GM23338 (cell line): ENCODE measurements at places on chromosomes 16 and 17. TPM values are rescaled to one million over a fixed set of nuclear protein-coding genes. Genes with fewer than 3 reads are reported as not detected.

DNA sequence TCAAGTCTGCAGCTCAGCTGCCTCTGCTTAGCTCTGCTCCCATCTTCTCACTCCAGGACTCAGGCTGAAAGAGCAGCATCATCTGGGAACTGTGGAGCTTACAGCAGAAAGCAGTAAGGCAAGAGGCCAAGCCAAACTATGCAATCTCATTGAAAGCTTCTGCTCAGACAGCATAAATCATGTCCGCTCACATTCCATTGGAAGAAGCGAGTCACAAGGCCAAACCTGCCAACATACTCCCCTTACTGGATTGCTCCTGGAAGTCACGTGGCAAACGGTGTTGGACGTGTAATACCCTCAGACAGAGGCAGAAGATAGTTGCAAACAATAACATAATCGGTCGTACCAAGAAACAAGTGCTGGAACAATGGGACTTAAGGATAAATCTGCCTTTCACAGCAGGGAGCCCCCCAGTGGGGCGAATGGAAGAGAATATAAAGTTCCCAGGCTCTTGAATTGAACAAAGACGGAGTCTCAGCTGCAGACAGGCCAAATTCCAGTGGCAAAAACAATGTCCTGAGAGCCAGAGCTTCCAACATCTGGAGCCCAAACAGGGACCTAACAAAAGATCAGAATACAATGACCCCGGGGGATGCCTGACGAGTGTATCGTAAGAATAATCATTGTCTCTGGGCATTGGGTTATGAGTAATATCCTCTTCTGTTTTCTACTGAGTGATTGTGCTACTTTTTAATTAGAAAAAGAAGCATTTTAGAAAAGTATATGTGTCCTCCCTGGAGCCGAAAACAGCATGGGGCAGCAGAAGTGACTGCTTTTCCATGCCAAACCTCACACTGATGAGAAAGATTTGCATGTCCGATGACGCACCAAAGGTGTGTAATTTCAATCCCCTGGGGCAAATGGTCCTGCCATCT is 68.4 kb downstream of the CMC2 start:
- no peak overlapping the region for H3K27ac ChIP-seq
- peak; percentile 70 for DNase-seq
- H3K36me3 ChIP-seq = no peaks in the 10 kb centered on the region
- peaks cover 20% of the 10 kb centered on the region for H3K27me3 ChIP-seq
- H3K4me3 ChIP-seq = no peak overlapping the region

- H3K4me1 ChIP-seq = no peaks in the 10 kb centered on the region
- 0 out of 2 replicates have a peak overlapping the region, but pooled peaks have one; percentile 45 for H3K27ac ChIP-seq
- H3K4me3 ChIP-seq = no peak overlapping the region
- H3K36me3 ChIP-seq = peaks cover 15% of the 10 kb centered on the region
- DNase-seq = no peak
These were observed 16.8 kb downstream of the POLR3E start for GRCh38 chr16:22313876-22314470.

- no peak overlapping the region for H3K4me3 ChIP-seq
- H3K27ac ChIP-seq = no peak overlapping the region
- H3K27me3 ChIP-seq = no peaks in the 10 kb centered on the region
- H3K4me1 ChIP-seq = no peaks in the 10 kb centered on the region
- DNase-seq = no peak
These were observed 62.5 kb downstream of the WDR59 start for GRCh38 chr16:74922150-74923138.

GRCh38 chr16:25298165-25298872 is 40.7 kb upstream of the ZKSCAN2 start:
- H3K36me3 ChIP-seq = no peaks in the 10 kb centered on the region
- no peak overlapping the region for H3K27ac ChIP-seq
- no peak for DNase-seq
- no peak overlapping the region for H3K4me3 ChIP-seq
- no peaks in the 10 kb centered on the region for H3K27me3 ChIP-seq

GRCh38 chr17:79388556-79389295 is 222.1 kb downstream of the RBFOX3 start:
- H3K27me3 ChIP-seq = 0 out of 2 replicates have a peak, but pooled peaks cover 11% of the 10 kb centered on the region
- no peak overlapping the region for H3K27ac ChIP-seq
- H3K4me1 ChIP-seq = no peaks in the 10 kb centered on the region
- peak; percentile 87 for DNase-seq

- H3K27ac ChIP-seq = no peak overlapping the region
- no peaks in the 10 kb centered on the region for H3K27me3 ChIP-seq
These were observed 1.4 kb downstream of the BCKDK start for GRCh38 chr16:31109622-31110021.

- H3K27ac ChIP-seq = no peak overlapping the region
- H3K36me3 ChIP-seq = peaks cover 8% of the 10 kb centered on the region; the same call in 1 of the 2 replicates
- H3K4me1 ChIP-seq = peaks cover 3% of the 10 kb centered on the region; the same call in 1 of the 2 replicates
- no peak overlapping the region for H3K4me3 ChIP-seq
- H3K27me3 ChIP-seq = no peaks in the 10 kb centered on the region
These were observed 33.5 kb downstream of the GPATCH8 start for GRCh38 chr17:44469676-44470075.

DNA sequence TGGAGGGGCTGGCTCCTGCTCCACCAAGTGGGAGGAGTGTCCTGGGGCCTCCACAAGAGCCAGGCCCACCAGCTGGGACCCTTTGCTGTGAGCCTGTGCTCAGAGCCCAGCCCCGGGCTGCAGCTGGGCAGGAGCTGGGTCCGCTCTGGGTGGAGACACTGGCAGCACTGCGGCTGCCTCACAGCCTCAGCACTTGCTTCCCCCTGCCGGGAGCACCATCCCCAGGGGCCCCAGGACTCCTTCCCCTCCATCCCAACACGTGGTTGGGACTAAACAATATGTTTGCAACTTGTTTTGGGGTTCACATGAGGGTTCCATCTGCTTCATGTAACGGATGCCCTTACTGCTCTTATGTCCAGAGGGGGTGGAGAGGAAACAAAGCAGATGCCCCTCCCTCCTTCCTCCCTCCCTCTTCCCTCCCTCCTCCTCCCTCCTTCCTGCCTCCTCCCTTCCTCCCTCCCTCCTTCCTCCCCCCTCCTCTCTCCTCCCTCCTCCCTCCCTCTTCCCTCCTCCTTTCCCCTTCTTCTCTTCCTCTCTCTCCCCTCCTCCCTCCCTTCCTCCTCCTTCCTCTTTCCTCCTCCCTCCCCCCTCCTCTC is 16.3 kb upstream of the CBFA2T3 start:
- no peak for DNase-seq
- peaks cover 8% of the 10 kb centered on the region; the same call in 1 of the 2 replicates for H3K4me1 ChIP-seq
- no peaks in the 10 kb centered on the region for H3K36me3 ChIP-seq
- no peak overlapping the region for H3K27ac ChIP-seq
- H3K27me3 ChIP-seq = no peaks in the 10 kb centered on the region

The STX1B gene
- 7.2 and 9.5 TPM in 2 replicates for total RNA-seq

The LDHD gene
- total RNA-seq = 7.7 and 10.6 TPM in 2 replicates

GRCh38 chr17:55576996-55577586 is 65.8 kb upstream of the SMIM36 start:
- H3K4me1 ChIP-seq = peaks cover 7% of the 10 kb centered on the region; the same call in 1 of the 2 replicates
- no peak overlapping the region for H3K27ac ChIP-seq
- H3K4me3 ChIP-seq = no peak overlapping the region
- no peaks in the 10 kb centered on the region for H3K27me3 ChIP-seq
- DNase-seq = no peak

GRCh38 chr17:77686903-77687302 is 271.6 kb upstream of the TNRC6C start:
- H3K4me1 ChIP-seq = peaks cover 13% of the 10 kb centered on the region
- H3K36me3 ChIP-seq = no peaks in the 10 kb centered on the region
- no peaks in the 10 kb centered on the region for H3K27me3 ChIP-seq

DNA sequence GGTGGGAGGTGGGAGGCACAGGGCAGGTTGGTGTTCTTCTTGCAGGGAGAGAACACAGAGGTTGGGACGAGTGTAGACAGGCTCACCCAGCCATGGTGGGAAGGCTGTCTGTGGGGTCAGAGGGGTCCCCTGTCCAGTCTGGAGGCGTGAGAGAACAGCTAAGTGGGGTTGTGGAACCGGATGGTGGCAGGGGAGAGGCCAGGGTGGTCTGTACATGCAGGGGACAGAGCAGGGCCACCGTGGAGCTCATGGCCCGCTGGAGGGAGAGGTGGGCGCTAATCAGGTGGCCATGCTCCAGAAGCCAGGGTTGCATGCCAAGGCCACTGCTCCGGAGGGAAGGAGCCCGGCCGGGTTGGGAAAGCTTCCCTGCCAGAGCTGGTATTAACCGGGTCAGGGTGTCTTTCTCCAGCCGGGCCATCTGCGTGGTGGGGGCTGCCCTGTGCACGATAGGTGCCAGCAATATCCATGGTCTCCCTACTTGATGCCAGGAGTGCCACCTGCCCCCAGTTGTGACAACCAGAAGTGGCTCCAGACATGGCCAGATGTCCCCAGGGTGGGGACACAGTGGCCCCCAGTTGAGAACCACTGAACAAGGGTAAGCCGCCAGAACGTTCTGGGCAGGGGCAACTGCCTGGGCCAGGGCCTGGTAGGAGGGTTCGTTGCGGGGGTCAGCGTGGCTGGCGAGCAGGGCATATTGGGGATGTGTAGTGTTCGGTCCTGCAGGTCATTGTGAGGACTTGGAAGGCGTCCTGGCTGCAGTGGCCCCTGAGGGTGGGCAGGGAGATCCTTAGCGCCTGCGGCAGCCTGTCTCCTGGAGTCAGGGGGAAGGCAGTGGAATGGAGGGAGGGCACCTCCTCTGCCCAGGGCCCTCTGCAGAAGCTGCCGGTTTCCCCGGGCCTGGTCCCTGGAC is 5.1 kb downstream of the SNN start:
- H3K4me1 ChIP-seq = peaks cover 16% of the 10 kb centered on the region
- no peak for DNase-seq
- no peak overlapping the region for H3K4me3 ChIP-seq
- no peaks in the 10 kb centered on the region for H3K27me3 ChIP-seq
- H3K36me3 ChIP-seq = 0 out of 2 replicates have a peak, but pooled peaks cover 18% of the 10 kb centered on the region

GRCh38 chr16:57601801-57602478 is 26.5 kb upstream of the ADGRG1 start:
- 0 out of 2 replicates have a peak, but pooled peaks cover 4% of the 10 kb centered on the region for H3K4me1 ChIP-seq
- H3K27me3 ChIP-seq = no peaks in the 10 kb centered on the region
- H3K36me3 ChIP-seq = no peaks in the 10 kb centered on the region
- no peak overlapping the region for H3K4me3 ChIP-seq

GRCh38 chr17:39235555-39236449 is 10.1 kb upstream of the STAC2 start:
- H3K36me3 ChIP-seq = no peaks in the 10 kb centered on the region
- H3K27me3 ChIP-seq = no peaks in the 10 kb centered on the region
- peak; percentile 96 for DNase-seq
- no peak overlapping the region for H3K4me3 ChIP-seq

DNA sequence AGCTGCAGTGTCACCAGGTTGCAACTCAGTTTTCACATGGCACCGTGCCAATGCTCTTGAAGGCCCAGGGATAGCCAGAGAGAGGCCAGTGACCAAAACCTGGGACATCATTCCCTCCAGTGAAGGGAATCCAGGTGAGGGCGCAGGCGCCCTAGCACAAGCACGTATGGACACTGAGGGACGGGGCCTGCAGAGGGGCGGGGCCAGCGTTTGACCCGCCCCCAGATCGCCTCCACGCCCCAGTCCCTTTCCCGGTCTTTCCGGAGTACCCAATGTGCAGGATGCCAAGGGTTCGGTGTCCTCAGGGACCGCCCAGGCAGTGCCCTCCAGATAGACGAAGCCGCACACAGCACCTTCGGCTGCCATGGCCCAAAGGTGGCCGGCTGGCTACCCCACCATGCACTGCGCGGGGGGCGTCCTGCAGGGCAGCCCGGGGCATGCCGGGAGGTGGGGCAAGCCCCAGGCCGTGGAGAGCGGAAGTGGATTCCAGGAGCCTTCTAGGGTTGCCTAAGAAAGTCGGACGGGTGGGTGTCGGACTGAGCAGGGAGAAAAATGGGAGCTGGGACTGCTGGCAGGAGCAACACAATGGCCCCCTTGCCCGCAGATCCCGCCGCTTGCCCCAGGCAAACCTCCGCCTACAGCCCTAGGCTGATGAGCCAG is 4.6 kb downstream of the SLC12A4 start:
- H3K36me3 ChIP-seq = peaks cover 4% of the 10 kb centered on the region
- H3K4me1 ChIP-seq = peaks cover 38% of the 10 kb centered on the region
- H3K27me3 ChIP-seq = no peaks in the 10 kb centered on the region
- no peak overlapping the region for H3K4me3 ChIP-seq
- peak; percentile 75 for DNase-seq

DNA sequence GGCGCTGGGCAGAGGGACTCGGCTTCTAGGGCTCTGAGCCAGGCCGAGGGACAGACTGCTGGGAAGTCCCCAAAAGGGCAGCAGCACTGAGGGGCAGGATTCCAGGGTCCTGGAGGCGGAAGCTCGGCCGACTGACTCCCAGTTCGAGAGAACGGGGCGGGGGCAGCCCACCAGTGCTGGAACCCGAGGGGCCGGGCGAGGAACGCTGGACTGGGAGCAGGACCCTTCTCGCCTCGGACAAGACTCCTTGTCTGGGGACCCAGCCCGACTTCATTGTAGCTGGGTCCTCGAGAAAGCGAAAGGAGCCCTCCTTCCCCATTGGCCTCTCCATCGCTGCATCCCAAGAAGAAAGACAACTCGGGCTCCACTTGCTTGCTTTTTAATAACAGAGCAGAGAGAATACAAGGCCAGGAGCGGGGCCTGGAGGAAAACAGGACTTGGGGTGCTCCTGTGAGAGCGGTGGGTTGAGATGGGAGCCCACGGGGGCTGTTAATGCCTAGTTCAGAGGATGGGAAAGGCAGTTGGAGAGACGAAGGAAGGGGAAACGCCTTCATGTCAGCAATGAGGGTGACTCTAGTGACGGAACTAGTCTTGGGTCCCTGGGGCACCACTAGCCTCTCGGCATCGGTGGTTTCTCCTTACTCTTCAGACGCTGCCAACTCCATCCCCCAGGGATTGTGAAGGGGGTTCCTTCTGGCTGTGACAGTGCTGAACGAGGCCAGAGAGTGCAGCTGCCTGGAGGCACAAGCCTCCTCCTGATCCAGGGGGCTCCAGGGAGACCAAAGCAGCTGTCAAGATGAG is 492 bp upstream of the CAMTA2 start:
- no peaks in the 10 kb centered on the region for H3K36me3 ChIP-seq
- peaks cover 15% of the 10 kb centered on the region for H3K4me1 ChIP-seq
- 0 out of 2 replicates have a peak, but pooled peaks cover 8% of the 10 kb centered on the region for H3K27me3 ChIP-seq
- 0 out of 2 replicates have a peak overlapping the region, but pooled peaks have one; percentile 19 for H3K27ac ChIP-seq

DNA sequence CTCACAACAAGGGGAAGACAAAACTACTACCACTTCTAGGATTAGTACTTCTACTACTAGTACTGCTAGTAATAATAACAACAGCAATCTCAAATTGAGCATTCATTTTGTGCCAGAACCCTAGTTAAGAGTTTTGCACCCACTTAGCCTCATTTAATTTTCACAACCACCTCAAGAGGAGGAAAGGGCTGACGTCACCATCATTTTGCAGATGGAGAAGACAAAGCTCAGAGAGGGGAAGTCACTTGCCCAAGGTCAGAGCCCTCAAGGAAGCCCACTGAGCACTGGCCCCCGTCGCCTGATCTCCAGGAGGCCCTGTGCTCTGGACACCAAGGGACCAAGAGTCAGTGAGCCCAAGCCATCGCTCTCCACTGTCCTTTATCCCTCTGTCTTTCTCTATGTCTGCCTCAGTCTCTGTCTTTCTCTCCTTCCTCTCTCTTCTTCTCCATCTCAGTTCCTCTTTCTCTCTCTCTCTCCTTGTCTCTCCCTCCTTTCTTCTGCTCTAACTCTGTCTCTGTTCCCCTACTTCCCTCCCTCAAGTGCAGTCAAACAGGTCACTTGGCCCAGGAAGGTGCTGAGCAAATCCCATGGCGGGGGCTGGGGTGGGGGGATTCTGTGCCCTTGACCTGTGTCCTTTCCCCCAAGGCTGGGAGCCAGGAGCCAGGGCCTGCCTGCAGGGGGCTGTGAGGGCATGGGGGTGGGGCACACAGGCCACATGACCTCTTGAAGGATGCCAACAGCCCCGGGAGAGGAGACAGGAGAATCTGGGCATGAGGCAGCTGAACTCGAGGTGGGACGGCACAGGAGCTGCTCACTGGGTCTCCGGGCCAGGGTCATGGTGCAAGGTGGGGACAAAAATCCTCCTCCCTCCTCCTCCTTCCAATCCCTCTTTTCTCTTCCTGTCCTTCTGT is 11.2 kb upstream of the NGFR start:
- H3K36me3 ChIP-seq = no peaks in the 10 kb centered on the region
- peaks cover 41% of the 10 kb centered on the region for H3K4me1 ChIP-seq
- no peak for DNase-seq

The DBNDD1 gene
- 69.2 and 90.8 TPM in 2 replicates for total RNA-seq
